ENCODE measurements at places on chromosomes 3 and 15. TPM values are rescaled to one million over a fixed set of nuclear protein-coding genes. Genes with fewer than 3 reads are reported as not detected.

DNA sequence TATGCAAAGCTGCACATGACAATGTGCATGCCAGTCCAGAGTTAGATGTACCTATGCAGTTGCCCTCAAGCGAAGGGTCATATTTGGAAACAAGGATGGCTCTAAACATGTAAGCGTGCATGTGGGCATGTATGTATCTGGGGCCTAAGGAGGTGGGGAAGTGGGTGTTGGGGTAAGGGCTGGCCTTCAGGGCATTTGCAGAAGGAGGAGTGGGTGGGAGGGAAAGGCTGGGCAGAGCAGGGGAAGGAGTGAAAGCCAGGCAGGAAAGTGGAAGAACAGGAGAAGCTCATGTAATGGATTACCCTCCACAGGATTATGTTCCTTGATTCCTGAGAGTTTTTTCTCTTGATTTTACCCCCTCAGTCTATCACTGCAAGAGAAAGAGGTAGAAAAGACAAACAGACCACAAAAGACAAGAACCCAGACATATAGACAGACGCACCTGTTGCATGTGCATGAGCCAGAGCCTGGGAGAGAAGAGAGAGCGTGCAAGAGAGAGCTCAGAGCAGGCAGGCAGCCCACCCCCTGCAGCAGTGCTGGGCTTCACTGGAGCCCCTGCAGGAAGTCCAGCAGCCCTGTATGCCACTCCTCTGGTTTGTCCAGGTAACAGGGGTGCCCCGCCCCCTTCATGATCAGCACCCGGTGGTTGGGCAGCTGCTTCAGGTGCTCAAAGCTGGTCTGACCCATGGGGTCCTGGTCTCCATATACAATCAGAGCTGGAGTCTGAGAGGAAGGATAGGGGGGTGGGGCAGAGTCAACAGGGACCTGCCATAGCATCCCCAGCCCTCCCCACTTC lies 1.8 kb upstream of the PCBP4 start:
- H3K4me1 ChIP-seq, result peaks cover 28% of the 10 kb centered on the region
- H3K4me3 ChIP-seq, result no peak overlapping the region
- H3K27me3 ChIP-seq, result peaks cover 3% of the 10 kb centered on the region
- H3K36me3 ChIP-seq, result no peaks in the 10 kb centered on the region
- no peak for DNase-seq
- peak overlapping the region; percentile 75 for H3K27ac ChIP-seq

GRCh38 chr3:42101048-42101447 lies 9.9 kb downstream of the TRAK1 start:
- peaks cover 8% of the 10 kb centered on the region for H3K36me3 ChIP-seq
- H3K27me3 ChIP-seq, result no peaks in the 10 kb centered on the region
- H3K4me3 ChIP-seq, result no peak overlapping the region
- DNase-seq, result no peak
- H3K27ac ChIP-seq, result no peak overlapping the region

DNA sequence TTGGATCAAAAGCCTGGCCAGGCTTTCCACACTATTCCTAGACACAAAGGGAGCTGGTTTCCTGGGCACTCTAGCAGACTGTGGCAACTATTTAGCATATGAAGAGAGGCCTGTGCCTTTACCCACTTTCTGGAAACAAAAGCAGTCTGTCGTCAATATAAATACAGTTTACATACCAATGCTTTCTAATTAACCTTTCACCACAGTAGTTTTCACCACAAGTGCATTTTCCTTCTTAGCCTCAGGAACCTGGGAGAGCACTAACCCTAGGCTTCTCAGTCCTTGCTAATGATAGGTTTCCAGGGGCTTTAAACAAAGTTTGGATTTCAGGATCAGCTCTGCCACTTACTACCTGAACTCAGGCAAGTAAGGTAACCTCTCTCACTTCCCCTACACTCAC lies 499.1 kb downstream of the MAGI1 start:
- no peaks in the 10 kb centered on the region for H3K4me1 ChIP-seq
- no peaks in the 10 kb centered on the region for H3K27me3 ChIP-seq
- DNase-seq, result no peak
- no peaks in the 10 kb centered on the region for H3K36me3 ChIP-seq
- H3K4me3 ChIP-seq, result no peak overlapping the region
- H3K27ac ChIP-seq, result no peak overlapping the region

GRCh38 chr3:195119461-195120266 lies 151.3 kb downstream of the XXYLT1 start:
- H3K4me1 ChIP-seq, result peaks cover 7% of the 10 kb centered on the region
- H3K27ac ChIP-seq, result no peak overlapping the region
- no peaks in the 10 kb centered on the region for H3K36me3 ChIP-seq
- no peak overlapping the region for H3K4me3 ChIP-seq

- H3K4me3 ChIP-seq, result no peak overlapping the region
- H3K4me1 ChIP-seq, result no peaks in the 10 kb centered on the region
- no peaks in the 10 kb centered on the region for H3K36me3 ChIP-seq
- H3K27me3 ChIP-seq, result no peaks in the 10 kb centered on the region
- H3K27ac ChIP-seq, result no peak overlapping the region
These were observed 400.9 kb downstream of the PLOD2 start for GRCh38 chr3:145760036-145760435.

RARB gene
- not detected for total RNA-seq

CYP8B1 gene
- not detected for total RNA-seq

ZNF774 gene
- total RNA-seq, result 1.6 TPM
